Placental epithelial cell (primary cell): ENCODE measurements at places on chromosomes 13 and 19. TPM values are rescaled to one million over a fixed set of nuclear protein-coding genes. Genes with fewer than 3 reads are reported as not detected.

Gene FCGBP
- 0.22 and 0.79 TPM in 2 replicates for total RNA-seq

Gene CALR3
- total RNA-seq, result 0.79 TPM in 1 of 2 replicates, not detected in the other

Gene TINCR
- total RNA-seq, result 6.2 and 14.1 TPM in 2 replicates

Gene PRTN3
- not detected in 2 replicates for total RNA-seq

Gene C3
- 0.33 TPM in 1 of 2 replicates, not detected in the other for total RNA-seq

Gene ACP7
- 0.22 and 0.39 TPM in 2 replicates for total RNA-seq

Gene PEX11G
- total RNA-seq, result 2.8 and 5.9 TPM in 2 replicates

Gene MBD3L1
- total RNA-seq, result not detected in 2 replicates

Gene ZNF230
- total RNA-seq, result 3.6 and 7.1 TPM in 2 replicates
